Substantia nigra (tissue), 51 donors: ENCODE measurements at places on chromosomes 6 and 20.
A peak's percentile ranks its signal among the peaks of the same experiment; 100 is the strongest.

- DNase-seq, result no peak
These were observed 122.0 kb downstream of the CDK19 start for GRCh38 chr6:110693296-110693695.

DNA sequence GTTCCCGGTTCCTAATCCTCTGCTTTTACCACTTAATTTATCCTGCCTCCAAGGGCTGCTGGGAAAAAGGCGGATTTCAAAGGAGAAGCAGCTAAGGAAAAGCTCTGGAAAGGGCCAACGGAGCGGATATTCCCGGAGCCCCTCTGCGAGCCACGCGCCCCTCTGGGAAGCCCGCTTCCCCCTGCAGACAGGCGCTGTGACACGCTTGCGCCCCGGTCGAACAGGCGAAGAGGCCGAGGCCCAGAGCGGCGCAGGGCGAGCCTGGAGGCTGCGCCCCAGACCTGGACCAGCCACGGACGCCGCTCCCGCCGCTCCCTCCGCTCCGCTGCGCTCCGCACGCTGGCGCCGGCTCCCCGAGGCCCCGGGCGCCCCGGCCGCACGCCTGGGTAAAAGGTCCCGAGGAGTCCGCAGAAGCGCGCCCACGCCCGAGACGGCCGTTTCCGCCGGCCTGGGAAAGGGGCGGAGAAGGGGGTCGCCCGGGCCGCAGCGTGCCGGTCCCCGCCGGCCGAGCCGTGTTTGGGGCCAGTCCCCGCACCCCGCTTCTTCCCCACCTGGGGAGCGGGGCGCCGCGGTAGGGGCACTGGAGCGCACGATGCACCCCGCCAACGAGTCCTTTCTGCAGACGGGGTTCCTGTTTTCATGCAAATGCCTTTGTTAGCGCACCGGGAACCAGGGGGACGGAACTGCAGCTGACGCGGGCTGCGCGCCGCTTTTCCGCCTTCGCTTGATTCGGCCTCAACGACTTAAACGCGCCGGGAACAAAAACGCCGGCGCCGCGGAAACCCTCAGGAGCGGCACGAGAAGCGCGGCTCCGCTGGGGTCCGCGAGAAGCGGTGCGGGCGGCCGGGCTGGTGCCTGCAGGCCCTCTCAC is 91.9 kb upstream of the SIRPA start:
- peak; percentile 69 for DNase-seq

DNA sequence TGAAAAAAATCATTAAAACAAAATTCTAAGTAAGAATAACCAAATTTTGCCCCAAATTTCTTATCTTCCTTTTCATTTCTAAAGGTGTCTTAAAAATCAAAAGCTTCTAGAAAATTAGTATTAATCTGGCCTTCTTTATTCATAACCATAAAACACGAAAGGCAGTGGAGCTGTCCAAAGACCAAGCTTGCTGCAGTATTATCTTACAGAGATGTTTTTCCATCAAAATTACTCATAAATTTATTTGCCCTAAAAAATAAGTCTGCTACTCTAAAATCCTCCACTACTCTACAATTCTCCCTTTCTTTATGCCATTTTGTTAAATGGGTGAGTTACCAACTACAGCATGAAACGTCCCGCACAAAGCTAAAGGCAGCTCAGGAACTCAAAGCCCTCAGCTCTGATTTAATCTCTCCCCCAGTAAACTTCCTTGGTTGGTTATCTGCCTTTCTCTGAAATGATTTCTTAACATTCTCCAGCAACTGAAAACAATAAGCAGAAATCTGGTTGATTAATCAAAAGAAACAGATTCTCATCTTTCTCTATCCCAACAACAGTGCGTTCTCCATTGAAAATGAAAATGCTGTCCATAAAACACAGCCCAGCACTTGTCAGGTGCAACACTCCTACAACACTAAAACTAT is 2.1 kb downstream of the USP49 start:
- DNase-seq, result no peak

DNA sequence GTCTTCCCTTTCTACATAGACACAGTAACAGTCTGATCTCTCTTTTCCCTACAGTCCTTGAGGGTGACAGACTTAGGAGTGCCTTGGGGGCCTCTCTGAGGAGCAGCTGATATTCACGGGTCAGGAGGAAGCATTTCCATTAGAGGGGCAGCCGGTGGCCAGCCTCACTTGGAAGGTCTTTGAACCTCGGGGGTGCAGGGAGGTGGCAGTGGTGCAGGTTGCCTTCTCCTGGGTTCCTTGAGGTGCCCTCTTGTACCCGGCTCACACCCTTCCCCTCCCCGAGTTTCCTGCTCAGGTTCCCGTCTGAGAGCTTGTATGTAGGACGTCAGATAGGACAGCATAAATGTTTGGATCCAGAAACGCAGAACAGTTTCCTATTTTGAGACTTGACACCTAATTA is 2.5 kb downstream of the RTEL1 start:
- DNase-seq, result no peak

DNA sequence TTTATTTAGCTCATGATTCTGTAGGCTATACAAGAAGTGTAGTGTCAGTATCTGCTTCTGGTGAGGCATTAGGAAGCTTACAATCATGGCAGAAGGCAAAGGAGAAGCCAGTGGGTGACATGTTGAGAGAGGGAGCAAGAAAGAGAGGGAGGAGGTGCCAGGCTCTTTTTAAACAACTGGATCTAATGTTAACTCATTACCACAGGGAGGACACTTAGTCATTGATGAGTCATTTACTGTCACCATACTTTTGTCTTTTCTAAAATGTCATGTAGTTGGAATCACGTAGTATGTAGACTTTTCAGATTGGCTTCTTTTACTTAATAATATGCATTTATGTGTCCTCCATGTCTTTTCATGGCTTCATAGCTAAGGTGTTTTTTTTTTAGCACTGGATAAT is 58.1 kb downstream of the NUS1 start:
- no peak for DNase-seq

DNA sequence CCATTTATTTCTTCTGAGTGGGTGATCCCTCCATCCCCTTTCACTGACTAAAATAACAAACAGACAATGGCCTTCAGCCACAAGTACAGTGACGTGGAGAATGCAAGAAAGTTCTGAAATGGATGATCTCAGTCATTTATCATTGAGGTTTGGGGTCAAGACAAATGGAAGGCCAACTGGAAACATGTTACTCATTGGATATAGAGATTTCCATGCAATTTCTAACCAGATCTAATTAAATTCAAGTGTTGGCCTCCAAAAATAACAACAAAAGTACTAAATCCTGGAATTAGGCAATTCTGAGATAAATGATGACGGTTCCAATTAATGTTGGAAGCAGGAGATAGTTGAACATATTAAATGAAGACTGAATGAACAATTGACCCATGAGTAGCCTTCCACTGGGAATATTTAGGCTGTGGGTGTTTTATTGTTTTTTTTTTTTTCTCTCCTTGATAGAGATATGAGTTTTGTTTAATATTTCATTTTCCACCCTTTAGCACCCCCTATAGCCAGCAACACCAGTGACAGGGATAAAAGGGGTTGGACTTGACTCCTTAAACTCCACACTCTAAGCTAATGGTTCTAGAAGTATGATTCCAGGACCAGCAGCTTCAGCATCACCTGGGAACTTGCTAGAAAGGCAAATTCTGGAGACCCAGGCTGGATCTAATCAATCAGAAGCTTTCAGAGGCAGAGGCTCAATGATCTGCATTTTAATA is 112.8 kb downstream of the BCAS1 start:
- no peak for DNase-seq

- no peak for DNase-seq
These were observed 13.4 kb downstream of the NAPB start for GRCh38 chr20:23407781-23408464.

DNA sequence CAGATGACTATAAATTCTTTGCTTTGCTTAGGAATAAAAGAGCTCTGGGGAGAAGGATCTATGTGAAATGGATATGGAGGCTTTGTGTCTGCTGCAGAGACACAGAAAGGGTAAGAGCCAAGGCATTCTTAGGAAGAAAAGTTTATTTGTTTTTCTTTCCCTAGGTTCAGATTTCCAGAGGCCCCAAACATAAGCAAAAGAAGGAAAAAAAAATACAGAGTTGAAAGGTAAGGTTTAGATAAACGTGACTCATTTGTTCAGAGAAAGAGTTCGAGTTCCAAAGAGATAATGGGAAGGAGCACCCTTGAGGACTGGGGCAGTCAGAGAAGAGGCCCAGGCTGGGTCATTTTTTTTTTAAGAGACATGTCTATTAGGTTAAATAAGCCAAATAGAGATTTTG is 27.4 kb upstream of the BMP5 start:
- DNase-seq, result no peak

DNA sequence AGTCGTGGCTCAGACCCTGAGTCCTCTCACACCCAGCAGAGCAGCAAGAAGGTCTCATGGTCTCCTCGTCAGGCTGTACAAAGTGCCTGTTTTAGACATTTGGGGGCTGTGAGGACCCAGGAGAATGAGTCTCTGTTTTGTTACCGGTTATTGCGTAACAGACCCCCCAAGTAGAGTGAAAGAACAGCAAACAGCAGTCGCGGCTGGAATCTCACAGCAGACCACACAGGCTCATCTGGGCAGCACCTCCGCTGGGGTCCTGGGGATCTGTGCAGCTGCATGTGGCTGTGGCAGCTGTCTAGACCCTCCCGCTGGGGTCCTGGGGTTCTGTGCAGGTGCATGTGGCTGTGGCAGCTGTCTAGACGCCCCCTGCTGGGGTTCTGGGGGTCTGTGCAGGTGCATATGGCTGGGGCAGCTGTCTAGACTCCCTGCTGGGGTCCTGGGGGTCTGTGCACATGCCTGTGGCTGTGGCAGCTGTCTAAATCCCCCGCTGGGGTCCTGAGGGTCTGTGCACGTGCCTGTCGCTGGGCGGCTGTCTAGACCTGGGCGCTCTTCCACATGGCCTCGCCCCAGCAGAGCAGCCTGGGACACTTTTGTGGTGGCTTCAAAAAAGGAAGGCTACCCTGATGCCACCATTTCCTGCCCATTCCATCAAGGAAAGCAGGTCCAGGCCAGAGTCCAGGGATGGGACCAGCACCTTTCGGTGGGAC is 24.7 kb downstream of the ENTPD6 start:
- DNase-seq, result no peak

GRCh38 chr20:11772226-11772730 is 145.4 kb upstream of the BTBD3 start:
- DNase-seq, result no peak

- DNase-seq, result no peak
These were observed 6.7 kb upstream of the KHDC1L start for GRCh38 chr6:73231986-73232391.

DNA sequence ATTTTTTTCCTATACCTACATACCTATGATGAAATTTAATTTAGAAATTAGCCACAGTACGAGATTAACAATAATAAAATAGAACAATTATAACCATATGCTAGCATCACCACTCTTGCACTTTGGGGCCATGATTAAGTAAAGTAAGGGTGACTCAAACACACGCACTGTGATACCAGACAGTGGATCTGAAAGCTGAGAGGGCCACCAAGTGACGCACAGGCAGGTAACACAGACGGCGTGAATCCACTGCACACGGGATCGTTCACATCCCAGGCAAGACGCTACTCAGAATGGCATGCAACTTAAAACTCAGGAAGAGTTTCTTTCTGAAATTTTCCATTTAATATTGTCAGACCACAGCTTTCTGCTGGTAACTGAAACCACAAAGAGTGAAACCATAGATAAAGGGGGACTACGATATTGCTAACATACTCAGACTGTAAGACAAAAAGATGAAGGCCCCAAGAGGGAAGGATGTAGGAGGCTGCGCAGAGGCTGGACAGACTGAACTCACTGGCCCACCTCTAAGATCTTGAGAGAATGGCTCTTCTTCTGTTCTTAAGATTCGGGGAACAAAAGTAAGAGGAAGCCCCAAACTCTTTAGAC is 17.9 kb downstream of the RRBP1 start:
- DNase-seq, result no peak

- DNase-seq, result no peak
These were observed 78.2 kb downstream of the THBS2 start for GRCh38 chr6:169175360-169175887.

DNA sequence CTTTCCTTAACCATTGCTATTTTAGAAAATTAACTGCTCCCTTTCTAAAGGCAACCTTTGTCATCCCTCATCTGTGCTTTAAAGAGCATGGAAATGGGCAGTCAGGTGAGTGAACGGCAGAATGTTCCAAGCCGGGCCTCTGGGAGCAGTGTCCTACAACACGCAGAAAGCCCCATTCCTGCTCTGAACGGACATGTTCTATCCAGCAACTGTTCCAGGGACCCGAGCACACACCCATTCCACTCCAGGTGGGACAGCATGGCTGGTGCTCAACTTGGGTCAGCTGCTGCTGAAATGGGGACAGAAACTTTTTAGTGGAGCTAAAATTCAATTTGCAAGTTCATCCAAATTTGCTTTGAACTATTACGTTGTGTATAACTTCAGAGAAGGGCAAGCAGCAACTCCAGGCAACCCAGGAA is 26.7 kb downstream of the DIDO1 start:
- no peak for DNase-seq

GRCh38 chr20:41171736-41172295 is 34.5 kb downstream of the PLCG1 start:
- DNase-seq, result no peak

- DNase-seq, result no peak
These were observed 560.7 kb upstream of the NOX3 start for GRCh38 chr6:156016186-156016976.

GRCh38 chr6:121851056-121851455 is 415.6 kb downstream of the GJA1 start:
- DNase-seq, result no peak

GRCh38 chr6:121550491-121551010 is 115.1 kb downstream of the GJA1 start:
- DNase-seq, result no peak

GRCh38 chr6:52475307-52475706 is 55.2 kb downstream of the EFHC1 start:
- no peak for DNase-seq

DNA sequence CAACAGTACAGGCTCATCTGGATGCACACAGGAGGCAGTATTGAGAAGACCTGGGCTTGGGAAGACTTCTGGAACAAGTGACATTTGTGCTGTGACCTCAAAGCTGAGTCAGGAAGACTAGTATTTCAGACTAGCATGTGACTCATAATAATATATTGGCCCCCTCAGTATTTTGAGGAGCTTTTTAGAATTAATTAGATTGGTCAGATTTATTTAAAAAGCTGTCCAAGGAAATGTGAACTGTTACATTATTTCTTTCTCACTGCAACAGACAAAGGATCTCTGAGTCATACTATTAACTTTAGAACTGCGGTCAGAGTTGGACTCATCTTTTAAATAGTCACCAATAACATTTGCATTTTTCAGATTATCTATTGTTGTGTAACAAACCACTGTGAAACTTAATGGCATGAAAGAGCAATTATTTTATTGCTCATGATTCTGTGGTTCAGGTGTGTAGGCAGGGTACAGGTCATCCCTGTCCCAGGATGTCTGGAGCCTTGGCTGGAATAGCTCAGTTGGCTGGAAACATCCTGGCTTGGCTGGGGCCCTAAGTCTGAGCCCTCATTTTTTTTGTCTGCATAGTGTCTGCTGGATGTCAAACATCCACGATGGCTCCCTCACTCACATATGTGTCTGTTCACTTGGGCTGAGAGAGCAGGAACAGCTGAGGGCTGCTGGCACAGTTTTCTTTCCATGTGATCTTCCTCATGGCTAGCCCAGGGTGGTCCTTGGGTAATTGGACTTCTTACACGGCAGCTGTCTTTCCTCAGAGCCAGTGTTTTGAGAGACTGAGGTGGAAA is 46.9 kb downstream of the MAP3K4 start:
- no peak for DNase-seq
